Fibroblast of skin of abdomen (primary cell): ENCODE measurements at places on chromosomes 1 and 21.
A peak's percentile ranks its signal among the peaks of the same experiment; 100 is the strongest.

DNA sequence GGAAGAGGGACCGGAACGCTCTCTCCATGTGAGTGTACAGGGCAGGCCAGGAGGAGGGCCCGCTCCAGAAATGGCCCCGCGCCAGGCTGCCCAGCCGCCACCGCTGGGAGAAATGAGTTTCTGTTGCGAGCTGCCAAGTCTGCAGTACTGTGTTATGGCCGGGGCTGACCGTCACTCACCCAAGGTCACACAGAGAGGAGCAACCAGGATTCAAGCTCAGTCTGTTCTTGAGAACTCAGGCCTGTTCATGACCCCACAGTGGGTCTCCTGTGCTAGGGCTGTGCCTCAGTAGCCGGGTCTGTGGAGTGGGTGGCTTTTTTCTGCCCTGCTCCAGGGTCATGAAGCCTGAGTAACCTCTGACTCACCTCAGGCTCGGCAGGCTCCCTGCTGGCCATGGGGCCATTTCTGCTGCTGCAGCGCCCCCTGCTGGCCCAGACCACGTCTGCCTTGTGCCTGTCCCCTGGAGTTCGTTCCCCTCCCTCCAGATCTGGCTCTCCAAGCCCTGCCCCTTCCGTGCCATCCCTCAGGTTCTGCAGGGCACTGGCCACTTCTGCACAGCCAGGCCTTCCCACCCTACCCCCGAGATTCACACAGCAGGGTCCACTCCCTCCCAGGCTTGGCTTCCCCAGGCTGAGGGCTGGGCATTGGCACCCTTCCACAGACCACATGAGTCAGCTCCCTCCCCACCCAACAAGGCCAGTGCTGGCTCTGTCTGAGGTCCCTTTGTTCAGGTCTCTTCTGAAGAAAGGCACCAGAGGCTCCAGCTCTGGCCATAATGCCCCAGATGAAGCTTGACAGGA, 51.8 kb downstream of the EDN2 start:
- DNase-seq: peak; percentile 82

DNA sequence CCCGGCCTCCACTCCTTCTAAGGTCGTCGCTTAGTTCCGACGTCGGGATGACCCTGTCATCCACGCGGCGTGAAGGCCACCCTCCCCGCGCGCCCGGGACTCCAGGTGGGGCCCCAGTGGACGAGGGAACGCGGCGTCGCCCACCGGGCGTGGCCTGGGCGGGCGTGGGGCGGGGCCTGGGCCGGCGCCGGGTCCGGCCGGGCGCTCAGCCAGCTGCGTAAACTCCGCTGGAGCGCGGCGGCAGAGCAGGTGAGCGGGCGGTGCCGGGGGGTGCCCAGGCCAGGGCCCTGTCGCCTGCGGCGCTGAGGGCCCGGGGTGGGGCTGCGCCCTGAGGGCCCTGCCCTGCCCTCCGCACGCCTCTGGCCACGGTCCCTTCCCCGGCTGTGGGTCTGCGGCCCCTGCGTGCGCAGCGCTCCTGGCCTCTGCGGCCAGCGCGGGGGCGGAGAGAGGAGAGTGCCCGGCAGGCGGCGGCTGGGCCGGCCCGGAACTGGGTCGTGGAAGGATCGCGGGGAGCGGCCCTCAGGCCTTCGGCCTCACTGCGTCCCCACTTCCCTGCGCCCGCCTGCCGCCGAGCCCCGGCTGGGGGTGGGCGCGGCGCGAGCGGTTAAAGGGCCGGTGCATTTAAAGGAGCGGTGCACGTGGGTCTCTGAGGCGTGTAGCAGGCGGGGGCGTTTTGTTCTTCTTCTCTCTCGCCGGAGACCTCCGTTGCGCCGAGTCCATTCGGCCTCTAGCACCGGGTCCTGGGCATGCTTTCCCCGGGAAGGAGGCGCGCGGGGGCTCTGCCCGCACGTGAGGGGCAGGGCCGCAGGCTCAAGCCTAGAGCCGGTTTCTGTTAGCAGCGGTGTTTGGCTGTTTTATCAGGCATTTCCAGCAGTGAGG, at the start of gene PSEN2:
Gene PSEN2 (plus strand): TSS at position 216 of the 879 bp plus-strand sequence. CDS start 11,292 bp downstream, outside the sequence.
- DNase-seq: peak; percentile 26

GRCh38 chr1:101769520-101769919, 227.2 kb downstream of the OLFM3 start:
- no peak for DNase-seq

DNA sequence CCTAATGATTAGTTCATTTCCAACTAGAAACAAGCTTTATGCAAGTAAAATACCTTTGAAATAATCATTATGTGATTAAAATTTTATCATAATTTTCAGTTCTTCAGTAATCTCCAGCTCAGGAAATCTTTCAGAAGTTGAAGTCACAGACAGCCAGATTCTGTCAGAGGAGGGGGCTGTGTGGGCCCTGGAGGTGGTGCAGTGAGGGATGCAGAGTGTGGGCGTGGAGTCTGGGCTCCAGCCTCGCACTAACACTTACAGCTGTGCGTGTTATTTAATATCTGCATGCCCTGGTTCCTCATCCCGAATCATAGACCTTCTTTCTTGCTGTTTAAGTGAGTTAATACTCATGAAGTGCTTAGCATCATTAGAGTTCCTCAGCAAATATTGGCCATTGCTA, 23.9 kb downstream of the WDR64 start:
- no peak for DNase-seq

- peak; percentile 18 for DNase-seq
Observed at GRCh38 chr1:197333041-197333440, 65.0 kb downstream of the CRB1 start.

GRCh38 chr1:63921359-63921758, 147.5 kb downstream of the ROR1 start:
- DNase-seq: no peak

DNA sequence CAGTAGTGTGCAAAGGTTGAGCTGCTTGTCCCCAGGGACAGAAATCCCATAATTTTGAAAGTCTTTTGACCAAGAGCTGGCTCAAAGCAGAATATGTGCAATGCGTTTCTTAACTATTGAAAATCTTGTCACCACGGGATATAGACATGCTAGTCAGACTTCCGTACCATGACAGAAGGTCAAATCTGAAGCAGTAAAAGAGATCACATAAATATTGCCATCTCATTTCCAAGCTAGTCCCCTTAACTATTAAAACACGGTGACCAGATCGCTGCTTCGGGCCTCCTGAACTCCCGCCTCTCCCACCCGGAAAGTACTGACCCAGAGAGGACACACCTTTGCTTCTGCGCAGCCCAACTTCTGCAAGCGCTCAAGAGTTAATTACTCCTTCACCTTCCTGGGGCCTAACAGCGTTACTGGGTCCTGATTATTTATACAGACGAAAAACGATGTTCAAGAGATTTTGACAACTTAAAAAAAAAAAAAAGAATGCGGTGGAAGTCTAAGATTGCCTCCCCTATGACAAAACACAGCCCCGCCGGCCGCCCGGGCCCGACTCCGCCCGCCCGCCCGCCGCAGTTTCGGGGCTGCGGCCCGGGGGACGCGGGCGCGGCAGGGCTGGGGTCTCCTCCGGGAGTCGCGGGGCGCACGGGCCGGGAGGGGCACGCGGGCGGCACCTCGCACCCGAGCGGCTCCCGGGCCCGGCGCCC, 692 bp downstream of the SORT1 start:
- no peak for DNase-seq

- no peak for DNase-seq
Observed at GRCh38 chr1:61447968-61448430, 276.9 kb downstream of the TM2D1 start.

DNA sequence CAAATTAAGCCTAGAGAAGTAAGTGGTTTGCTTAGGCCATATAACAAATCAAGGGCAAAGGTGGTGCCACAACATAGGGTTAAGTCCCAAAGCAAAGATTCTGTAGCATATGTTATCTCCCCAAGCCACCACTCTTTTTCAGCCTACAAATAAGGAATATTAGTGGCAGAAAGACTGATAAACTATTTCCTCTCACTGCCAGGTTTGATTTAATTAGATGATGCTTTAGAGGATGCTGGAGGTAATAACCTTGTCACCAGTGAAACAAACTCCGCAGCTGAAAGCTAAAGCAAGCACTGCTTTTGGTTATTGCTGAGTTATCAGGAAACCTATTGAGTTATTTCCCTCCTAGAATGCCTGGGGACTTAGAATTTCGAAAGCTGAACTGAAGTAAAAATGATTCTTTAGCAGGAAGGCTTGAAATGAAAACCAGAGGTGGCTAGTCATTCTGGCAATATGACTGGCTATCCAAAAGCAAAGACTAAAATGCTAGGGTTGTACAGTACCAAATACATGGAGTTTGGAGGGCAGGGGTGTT, 145.2 kb downstream of the SYT2 start:
- no peak for DNase-seq

- DNase-seq: no peak
Observed at GRCh38 chr1:24699628-24700027, 45.6 kb upstream of the CLIC4 start.

- DNase-seq: no peak
Observed at GRCh38 chr1:54326543-54327385, 79.4 kb downstream of the SSBP3 start.

GRCh38 chr1:60149251-60149650, 75.7 kb upstream of the C1orf87 start:
- no peak for DNase-seq

GRCh38 chr21:46188226-46189212, 4.3 kb upstream of the SPATC1L start:
- DNase-seq: peak; percentile 55

GRCh38 chr1:67339623-67340343, 32.1 kb downstream of the IL12RB2 start:
- peak; percentile 74 for DNase-seq

GRCh38 chr21:17780539-17780938, 38.6 kb downstream of the C21orf91 start:
- no peak for DNase-seq

- no peak for DNase-seq
Observed at GRCh38 chr1:8345621-8346415, 27.9 kb downstream of the SLC45A1 start.

GRCh38 chr21:46206163-46207005, 22.1 kb upstream of the SPATC1L start:
- no peak for DNase-seq

GRCh38 chr1:77991638-77992037, 12.8 kb upstream of the FUBP1 start:
- DNase-seq: no peak

DNA sequence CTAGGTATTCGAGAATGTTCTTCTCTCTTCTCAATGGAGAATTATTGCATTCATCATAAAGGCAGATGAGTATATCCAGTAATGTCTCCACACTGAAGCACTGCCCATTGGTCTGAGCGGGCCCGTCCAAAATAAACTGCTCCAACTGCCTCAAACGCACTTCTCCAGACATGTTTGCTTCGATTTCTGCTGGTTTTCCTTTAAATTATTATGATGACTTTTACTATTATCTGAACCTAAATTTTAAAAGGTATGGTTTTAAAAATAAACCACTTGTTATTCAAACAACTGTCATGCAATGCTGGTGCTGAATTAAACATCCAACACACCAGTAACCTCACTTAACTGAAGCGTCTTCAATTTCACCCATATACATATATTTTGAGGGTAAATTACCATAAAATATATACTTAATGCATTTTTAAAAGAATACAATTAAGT, 1.3 kb downstream of the CDC42BPA start:
- DNase-seq: no peak

GRCh38 chr1:239363930-239364329, 22.4 kb upstream of the CHRM3 start:
- DNase-seq: no peak

GRCh38 chr1:208587110-208587509, 342.9 kb upstream of the PLXNA2 start:
- no peak for DNase-seq

DNA sequence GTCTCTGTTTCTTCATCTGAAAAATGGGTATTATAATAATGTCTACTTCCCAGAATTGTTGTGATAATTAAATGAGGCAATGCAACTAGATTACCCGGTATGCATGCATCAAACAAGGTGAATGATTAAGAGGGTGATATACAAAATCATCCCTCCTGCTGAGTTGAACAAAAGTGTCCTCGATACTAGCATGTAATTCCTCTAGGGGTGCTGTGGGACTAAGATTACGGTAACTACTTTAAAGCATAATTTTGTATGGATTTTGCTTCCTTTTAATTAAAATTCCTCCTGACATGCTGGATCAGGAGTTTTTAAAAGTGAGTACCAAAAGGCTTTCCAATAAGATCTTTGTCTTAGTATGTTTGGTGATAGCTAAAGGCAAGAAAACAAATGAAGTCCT, 98.7 kb upstream of the PRMT6 start:
- DNase-seq: no peak

DNA sequence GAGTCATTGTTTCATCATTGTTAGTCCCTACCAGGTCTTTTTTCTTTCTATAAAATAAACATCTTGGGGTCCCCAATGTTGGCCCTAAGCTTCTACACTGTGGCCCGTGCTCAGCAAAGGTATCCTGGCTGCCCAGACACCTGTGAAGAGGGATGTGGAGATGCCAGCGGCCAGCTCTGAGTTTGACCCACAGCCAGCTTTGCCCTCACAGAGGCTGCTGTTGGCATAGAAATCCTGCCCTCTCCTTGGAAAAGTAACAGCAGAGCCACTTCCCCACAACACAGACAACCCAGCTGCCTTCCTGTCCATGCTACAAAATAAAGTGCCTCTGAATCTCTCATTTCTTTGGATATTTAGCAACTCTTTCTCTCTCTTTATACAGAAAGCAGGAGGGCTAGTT, 6.0 kb downstream of the TRIM62 start:
- no peak for DNase-seq

DNA sequence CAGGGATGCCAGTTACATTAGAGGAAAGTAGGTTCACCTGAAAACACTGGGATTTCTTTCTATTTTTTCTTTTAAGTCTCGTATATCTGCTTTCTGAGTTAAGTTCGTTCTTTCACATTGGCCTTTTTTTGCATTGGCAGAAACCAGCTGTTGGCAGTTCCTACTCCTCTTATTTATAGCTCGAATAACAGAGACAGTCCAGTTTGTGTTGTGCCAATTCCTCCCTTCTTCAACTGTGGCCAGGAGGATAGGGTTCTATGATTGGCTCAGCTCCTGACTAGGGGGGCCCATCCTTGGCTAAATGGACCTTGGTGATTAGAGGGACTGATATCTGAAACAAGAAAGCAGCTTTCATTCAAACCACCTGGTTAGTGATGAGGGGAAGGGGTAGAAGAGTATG, 115.8 kb downstream of the RPS6KC1 start:
- no peak for DNase-seq

DNA sequence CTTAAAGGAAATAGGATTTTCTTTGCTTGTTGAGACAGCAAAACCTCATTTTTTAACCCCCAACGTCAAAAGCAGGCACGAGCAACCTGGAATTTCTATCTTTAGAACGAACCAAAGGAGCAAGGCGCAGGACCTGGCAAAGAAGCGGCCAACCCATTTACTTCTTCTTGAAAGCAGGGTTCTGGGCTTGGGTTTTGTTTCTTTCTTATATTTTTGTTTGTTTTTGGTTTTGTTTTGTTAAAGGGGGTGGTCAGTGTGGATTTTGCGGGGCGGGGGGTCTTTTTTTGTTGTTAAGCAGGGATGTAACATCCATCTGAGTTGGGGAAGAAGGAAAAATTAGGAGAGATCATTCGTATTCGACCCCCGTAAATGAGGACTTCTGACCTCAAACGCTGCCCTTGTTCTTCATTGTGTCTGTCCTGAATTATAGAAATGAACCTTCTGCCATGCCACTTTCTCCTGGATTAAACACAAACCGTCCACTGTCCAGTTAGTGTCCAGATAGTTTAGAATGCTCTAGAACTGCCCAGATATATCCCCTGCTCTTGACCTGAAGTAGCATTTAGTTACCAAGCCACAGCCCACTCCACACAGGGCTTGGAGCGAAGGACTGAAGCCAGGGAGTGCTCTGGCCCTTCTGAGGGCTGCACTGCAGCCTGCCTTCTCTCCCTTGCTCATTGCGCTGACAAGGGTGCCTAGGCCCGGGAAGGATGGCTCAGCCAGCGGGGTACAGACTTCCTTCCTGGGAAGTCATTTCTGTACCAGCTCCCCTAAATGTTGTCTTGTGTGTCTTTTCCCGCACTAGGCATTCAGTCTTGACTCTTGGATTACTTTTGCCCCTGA, 909 bp upstream of the APP start:
- DNase-seq: no peak
